ENCODE measurements at places on chromosomes 3 and 15. TPM values are rescaled to one million over a fixed set of nuclear protein-coding genes. Genes with fewer than 3 reads are reported as not detected.

GRCh38 chr15:99452728-99453636 is 112.8 kb upstream of the MEF2A start:
- no peak overlapping the region for H3K4me3 ChIP-seq
- no peak overlapping the region for H3K27ac ChIP-seq
- H3K4me1 ChIP-seq = no peaks in the 10 kb centered on the region
- no peak for DNase-seq
- H3K36me3 ChIP-seq = no peaks in the 10 kb centered on the region

DNA sequence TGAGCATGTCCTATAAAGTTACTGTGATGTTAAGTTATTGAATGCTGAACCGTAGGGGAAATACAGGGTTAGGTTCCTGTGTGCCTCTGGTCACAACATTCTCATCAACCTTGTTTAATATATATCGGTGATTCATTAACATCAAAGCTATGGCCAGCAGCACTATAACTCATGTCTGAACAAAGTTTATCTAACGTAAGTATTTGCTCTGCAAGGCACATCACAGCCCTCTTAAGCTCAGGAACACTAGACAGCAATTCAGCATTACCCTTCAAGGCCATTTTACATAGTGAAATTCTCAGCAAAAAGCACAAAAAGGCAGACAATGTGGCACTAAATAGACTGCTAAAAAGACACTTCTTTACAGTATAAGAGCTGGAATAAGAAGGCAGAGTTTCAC is 48.2 kb upstream of the FNDC3B start:
- H3K27me3 ChIP-seq = no peaks in the 10 kb centered on the region
- H3K27ac ChIP-seq = no peak overlapping the region
- no peak overlapping the region for H3K4me3 ChIP-seq
- H3K4me1 ChIP-seq = no peaks in the 10 kb centered on the region
- H3K36me3 ChIP-seq = no peaks in the 10 kb centered on the region
- no peak for DNase-seq

- no peak overlapping the region for H3K27ac ChIP-seq
- no peak overlapping the region for H3K4me3 ChIP-seq
- no peaks in the 10 kb centered on the region for H3K4me1 ChIP-seq
These were observed 102.0 kb upstream of the MYRIP start for GRCh38 chr3:39707314-39707909.

Gene RAB11A
- total RNA-seq = 224 TPM

Gene SLC6A11
- total RNA-seq = 1.9 TPM

Gene TIMP4
- 8.5 TPM for total RNA-seq

Gene CEP97
- total RNA-seq = 13.9 TPM

Gene DZIP1L
- 10.4 TPM for total RNA-seq

Gene IL5RA
- not detected for total RNA-seq

Data from H9 (cell line).